ENCODE measurements at places on chromosomes 11 and 22.

- no peak for DNase-seq
Observed at GRCh38 chr22:33447733-33448132, 389.6 kb upstream of the SYN3 start.

DNA sequence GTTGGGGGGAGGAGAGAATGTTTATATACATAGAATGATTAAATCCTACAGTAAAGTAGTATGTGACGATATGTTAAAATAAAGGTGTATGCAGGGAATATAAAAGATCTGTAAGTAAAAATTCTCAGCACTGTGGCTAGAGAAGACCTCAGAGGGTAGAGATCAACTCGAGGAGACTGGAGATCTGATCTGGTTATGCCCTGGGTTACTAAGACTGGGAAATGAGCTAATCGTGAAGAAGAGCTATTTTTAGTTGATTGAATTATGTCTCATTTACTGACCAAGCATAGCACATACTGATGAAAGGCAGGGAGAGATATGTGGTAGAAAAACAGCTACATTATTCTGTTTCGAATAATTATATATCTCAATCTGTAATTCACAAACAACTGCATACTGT is 42.8 kb upstream of the ALKBH3 start:
- no peak for DNase-seq

DNA sequence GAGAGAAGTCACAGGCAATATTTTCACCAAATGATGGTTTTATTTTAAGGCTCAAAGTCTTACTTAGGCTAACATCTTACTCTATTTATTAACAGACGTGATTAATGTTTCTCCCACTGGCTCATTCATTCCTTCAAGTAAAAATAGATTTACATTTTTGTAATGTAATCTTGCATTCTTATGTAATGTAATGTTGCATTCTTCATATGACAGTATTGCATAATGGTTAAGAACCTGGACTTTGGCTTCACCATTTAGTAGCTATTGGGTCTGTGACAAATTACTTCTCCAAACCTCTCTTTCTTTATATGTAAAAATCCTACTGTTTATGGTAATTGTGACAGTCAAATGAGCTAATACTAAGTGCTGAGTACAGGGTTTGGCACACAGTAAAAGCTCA is 3.3 kb upstream of the DIXDC1 start:
- no peak for DNase-seq

- no peak for DNase-seq
Observed at GRCh38 chr22:23621082-23621780, 10.9 kb downstream of the DRICH1 start.

DNA sequence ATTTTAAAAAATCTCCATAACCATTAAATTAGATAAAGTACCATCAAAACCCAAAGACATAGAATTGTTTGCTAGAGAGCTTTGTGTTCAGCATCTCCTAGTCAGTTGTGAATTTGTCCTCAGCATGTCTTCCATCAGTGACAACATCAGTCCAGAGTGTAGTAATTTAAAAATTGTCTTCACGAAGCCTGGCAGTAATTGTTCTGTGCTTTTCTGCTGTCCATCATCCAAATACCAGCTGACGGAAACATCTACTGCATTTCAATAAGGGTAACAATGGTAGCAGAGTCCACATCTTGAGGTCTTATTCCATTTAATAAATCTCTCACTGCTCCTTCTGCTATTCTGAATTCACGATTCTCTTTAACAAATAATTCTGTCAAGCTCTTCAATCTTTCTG is 121.5 kb downstream of the ATXN10 start:
- no peak for DNase-seq

GRCh38 chr22:45482169-45482568 is 20.5 kb upstream of the FBLN1 start:
- DNase-seq, result no peak

- DNase-seq, result no peak
Observed at GRCh38 chr22:48218889-48219420, 1456.5 kb downstream of the TBC1D22A start.

DNA sequence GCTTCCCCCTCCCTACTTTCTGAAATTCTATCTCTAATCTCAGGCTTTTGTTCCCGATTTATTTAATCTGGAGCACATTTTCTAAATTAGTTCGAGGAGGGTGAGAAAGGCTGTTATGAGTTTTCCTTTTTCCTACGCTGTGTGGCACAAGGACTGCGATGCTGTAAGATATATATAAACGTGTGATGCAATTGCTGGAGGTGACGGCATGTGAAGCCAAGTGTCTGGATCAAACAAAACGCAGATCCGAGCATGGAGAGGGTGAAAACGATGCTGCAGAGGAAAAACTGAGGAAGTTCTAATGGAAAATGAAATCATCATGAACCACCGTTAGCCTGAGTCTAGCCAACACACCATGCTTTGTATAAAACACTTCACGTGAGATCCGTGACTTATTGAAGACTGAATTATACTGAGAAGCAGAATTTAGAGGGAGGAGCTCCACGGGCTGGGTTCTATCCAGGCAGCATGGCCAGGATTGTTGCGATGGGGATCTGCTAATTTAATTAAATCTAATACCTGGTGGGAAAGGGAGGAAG is 4.4 kb downstream of the PKNOX2 start:
- DNase-seq, result peak; percentile 42

DNA sequence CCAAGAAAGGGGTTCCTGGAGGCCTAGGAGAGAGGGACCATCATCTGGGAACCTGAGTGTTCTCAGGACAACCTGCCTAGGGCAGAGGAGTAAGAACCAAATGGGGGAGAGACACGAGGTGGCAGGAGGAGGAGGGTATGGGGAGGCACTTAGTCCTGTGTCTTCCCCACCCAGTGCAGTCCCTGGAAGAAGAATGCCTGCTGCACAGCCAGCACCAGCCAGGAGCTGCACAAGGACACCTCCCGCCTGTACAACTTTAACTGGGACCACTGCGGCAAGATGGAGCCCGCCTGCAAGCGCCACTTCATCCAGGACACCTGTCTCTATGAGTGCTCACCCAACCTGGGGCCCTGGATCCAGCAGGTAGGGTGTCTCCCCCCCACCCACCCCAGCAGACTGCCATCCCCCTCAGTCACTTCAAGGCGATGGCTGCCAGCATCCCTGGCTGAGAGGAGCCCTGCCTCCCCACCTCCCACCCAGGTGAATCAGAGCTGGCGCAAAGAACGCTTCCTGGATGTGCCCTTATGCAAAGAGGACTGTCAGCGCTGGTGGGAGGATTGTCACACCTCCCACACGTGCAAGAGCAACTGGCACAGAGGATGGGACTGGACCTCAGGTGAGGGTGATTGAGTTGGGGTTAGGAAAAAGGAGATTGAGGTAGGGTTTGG is 3.7 kb upstream of the INPPL1 start:
- no peak for DNase-seq

GRCh38 chr11:30329150-30329940 is 6.4 kb downstream of the ARL14EP start:
- no peak for DNase-seq

DNA sequence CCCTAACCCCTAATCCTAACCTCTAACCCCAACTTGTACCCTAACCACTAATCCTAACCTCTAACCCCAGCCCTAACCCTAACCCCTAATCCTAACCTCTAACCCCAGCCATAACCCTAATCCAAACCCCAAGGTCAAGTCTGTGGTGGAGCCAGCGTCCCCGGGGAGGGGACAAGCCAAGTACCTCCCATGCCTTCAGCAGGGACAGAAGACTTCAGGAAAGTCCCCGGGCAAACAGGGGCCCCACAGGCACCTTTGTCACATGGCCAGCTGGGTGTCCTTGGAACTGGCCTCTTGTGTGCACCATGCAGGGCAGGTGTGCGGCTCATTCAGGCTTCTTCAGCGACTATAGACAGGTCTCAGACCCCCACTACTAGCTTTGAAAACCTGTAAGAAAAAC is 555.8 kb downstream of the BRD1 start:
- no peak for DNase-seq

Measured in ovary (tissue), 10 donors.